Stimulated activated CD4-positive, alpha-beta T cell treated with anti-CD3 and anti-CD28 coated beads, Interleukin-1b, Interleukin-23, amount 100 ng/mL, for 4 hours (primary cell): ENCODE measurements at places on chromosomes 2 and 18.

GRCh38 chr2:208034503-208035140 is 9.3 kb upstream of the PLEKHM3 start:
- no peak for DNase-seq

GRCh38 chr2:9745153-9745899 is 97.9 kb upstream of the TAF1B start:
- DNase-seq = no peak

- no peak for DNase-seq
Observed at GRCh38 chr2:892892-893291, 57.8 kb upstream of the SNTG2 start.

- no peak for DNase-seq
Observed at GRCh38 chr2:20917287-20917660, 94.4 kb upstream of the LDAH start.

DNA sequence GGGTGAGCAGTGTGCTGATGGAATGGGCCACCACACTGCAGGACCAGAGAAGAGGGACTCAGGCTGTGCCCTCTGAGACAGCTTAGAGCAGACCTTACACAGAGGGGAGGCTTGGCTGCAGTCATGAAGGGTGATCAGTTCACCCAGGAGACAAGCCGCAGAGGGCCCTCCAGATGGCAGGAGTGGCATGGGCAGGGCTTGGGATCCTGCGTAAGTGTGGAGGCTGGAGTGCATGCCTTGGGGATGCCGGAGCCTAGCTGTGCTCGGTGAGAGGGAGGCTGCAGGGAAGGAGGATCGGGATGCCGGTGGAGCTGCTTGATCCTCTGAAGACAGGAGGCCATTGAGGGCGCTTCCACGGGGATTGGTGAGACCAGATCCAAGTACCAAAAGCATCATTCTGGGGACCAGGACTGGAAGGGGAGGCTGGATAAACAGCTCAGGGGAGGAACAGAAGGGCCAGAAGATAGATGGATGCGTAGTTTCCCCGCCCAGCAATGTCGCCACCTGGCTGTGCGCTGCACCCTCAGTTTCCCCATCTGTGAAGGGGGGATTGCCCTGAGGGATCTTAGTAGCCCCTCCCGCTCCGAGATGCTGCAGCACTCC is 163.4 kb downstream of the INHBB start:
- DNase-seq = no peak

DNA sequence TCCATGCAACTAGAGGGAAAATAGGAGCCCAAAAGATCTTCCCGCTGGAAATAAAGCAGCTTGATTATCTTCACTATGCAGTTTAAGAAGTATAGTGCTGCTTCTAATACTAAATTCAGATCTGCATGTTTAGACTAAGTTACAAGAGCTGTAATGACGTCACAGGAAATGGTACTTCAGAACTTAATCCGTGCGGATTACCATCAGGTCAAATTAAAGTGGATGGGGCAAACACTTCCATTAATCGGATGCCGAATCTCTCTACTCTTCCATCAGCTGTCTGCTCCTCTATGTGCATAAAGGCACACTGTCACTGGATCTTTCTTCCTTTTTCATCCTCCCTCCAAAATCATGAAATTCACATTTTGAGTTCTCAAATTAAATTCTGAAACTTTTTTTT is 52.6 kb downstream of the TRAPPC12 start:
- no peak for DNase-seq

- no peak for DNase-seq
Observed at GRCh38 chr2:98301469-98301868, 44.8 kb upstream of the CNGA3 start.

DNA sequence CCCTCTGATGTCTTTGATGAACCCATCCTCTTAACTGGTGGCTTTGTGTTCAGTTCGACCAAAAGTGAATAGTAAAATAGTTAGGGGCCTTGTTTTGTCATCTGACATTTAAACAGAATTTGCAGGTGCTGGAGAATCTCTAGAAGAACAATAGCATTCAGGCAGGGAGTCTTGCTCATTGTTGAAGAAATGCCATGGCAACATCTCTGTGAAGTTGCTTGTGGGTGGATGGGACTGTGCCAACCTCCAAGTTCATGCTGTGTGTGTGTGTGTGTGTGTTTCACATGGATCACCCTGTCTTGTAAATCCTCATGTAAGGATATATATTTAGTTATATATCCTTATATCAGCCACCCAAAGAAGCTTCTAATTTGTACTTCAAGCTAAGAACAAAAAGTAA is 66.7 kb downstream of the SKA1 start:
- DNase-seq = no peak

- DNase-seq = no peak
Observed at GRCh38 chr2:241053576-241054251, 48.4 kb downstream of the MTERF4 start.
